ENCODE measurements at places on chromosomes 12 and 14.

GRCh38 chr12:19150273-19150900 is 20.9 kb downstream of the PLEKHA5 start:
- DNase-seq, result peak; percentile 31

GRCh38 chr14:73025544-73025943 is 1.4 kb downstream of the ZFYVE1 start:
- DNase-seq, result no peak

DNA sequence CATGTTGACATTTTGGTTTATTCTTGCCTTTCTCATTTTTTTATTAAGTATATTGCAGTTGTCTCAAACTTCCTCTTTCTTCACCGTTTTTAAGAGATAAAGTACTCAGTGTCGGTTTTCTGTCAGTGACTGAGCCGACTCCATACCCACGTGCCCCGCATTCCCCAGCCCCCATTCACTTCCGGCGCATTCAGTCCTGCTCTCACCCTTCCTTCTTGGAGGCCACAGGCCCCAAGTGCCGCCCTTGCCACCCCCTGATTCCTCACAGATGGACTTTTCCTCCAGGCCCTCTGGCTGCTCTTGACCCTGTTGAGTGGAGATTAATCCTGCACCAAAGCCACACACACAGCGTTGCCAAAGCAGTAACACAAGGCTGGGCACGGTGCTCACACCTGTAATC is 19.1 kb upstream of the DNAH10 start:
- DNase-seq, result no peak

- no peak for DNase-seq
Measured at GRCh38 chr12:23140710-23141109, 515.7 kb downstream of the ETNK1 start.

- no peak for DNase-seq
Measured at GRCh38 chr12:67790660-67791059, 142.1 kb downstream of the DYRK2 start.

- DNase-seq, result no peak
Measured at GRCh38 chr14:77301103-77301502, 19.6 kb downstream of the POMT2 start.

GRCh38 chr12:21483531-21483930 is 17.9 kb downstream of the RECQL start:
- no peak for DNase-seq

GRCh38 chr12:124559182-124560017 is 8.0 kb downstream of the NCOR2 start:
- DNase-seq, result no peak

DNA sequence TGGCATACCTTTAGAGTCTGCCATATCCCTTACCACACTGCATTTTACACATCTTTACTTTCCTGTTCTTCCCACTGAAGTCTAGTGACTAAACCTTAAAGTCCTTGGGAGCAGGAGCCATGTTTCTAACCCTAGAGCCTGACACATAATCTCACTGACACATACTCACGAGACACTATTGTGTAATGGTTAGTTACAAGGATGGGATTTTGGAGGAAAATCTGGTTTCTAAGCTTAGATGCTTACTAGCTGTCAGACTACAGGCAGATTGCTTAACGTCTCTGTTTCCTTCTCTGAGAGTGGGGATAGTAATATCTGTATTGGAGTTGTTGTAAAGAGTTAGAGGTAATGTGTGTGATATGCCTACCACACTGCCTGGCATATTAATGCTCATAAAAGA is 6.2 kb upstream of the DYRK4 start:
- no peak for DNase-seq

- DNase-seq, result no peak
Measured at GRCh38 chr14:64800000-64800399, 79.7 kb downstream of the SPTB start.

DNA sequence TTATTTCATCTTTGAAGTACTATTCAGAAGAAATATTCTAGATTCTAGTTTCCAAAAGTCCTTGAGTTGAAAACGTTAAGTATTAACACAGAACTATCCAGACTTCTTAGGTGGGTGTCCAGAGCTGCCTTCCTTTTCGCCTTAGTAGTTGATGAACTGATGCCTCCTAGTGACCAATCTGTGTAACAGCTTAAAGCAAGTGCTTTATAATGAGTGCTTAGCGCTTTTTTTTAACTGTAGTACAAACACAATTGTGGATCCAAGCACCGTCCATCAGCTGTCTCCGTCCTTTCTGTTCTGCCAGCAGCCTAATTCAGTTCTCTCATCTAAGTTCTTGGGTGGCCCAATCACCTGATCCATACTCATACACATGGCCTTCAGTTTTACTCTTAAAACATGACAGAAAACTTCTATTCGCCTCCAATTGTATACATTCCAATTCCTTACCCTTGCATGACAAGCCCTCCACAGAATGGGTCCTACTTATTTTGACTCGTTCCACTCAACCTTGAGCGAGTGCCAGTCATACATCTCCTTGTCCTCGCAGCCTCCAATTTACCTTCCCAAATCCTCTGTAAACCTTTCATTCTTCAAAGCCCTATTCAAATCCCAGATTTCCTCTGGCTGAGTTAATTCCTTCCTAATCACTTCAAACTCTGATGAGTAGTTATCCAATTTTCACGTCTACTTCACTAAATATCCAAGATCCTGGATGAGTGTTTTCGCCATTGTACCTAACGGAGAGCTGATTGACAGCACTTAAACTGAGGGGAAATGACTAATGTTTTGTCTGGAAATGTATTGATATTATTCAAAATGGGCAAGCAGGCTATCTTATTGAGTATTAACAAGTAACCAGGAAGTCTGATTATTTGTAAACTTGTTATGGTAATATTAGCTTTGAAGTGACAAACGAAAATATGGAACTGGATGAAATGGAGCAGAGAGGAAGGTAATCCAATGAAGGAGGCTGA is 5.8 kb upstream of the PHLDA1 start:
- DNase-seq, result peak; percentile 39

DNA sequence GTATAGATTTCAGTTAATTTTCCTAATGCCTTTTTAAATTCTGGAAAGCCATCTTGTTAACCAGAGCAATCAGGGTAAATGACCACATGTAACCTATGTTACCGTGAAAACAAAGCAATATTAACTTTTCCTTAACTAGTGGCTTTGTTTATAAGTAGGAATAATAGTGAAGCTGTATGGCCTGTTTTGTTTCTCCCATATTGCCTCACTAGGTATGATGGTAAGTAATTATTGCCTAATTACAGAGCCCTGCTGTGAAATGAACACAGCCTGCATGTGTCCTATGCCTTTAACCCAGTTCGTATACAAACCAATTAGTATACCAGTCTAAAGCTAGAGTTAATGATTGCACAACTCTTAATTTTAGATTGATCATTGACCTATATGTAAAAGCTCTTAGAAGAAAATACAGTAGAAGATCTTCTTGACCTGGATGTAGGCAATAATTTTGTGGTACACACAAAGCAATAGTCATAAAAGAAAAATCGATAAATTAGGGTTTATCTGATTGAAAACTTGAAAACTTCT is 249.9 kb downstream of the CCDC91 start:
- no peak for DNase-seq

GRCh38 chr14:97164021-97164420 is 366.8 kb downstream of the VRK1 start:
- no peak for DNase-seq

- no peak for DNase-seq
Measured at GRCh38 chr12:80860928-80861327, 76.8 kb downstream of the LIN7A start.
